ENCODE measurements at places on chromosomes 12 and 14.

- no peak for DNase-seq
Measured at GRCh38 chr12:98179151-98179550, 336.2 kb upstream of the TMPO start.

DNA sequence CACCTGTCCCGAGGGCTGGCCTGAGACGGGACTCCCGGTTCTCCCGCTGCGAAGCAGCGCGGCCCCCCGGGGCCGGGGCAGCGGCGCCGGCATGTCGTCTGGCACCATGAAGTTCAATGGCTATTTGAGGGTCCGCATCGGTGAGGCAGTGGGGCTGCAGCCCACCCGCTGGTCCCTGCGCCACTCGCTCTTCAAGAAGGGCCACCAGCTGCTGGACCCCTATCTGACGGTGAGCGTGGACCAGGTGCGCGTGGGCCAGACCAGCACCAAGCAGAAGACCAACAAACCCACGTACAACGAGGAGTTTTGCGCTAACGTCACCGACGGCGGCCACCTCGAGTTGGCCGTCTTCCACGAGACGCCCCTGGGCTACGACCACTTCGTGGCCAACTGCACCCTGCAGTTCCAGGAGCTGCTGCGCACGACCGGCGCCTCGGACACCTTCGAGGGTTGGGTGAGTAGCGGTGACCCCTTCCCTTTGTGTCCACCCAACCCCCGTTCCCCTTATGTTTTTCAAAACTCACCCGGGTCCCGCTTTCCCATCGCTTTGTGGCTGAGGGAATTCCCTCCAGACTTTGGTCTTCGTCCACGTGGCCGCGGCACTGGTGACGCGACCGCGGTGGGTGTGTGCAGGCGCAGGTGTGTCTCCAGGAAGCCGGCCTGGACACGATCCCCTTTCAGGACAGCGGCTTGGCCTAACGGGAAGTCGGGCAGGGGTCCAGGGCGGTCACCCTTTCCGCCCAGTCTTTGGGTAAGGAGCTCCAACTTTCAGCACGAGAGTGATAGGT, 826 bp downstream of the PRKCH start:
- no peak for DNase-seq

- no peak for DNase-seq
Measured at GRCh38 chr12:70052476-70052875, 190.8 kb upstream of the CNOT2 start.

GRCh38 chr12:43348221-43348620, 203.8 kb downstream of the ADAMTS20 start:
- no peak for DNase-seq

DNA sequence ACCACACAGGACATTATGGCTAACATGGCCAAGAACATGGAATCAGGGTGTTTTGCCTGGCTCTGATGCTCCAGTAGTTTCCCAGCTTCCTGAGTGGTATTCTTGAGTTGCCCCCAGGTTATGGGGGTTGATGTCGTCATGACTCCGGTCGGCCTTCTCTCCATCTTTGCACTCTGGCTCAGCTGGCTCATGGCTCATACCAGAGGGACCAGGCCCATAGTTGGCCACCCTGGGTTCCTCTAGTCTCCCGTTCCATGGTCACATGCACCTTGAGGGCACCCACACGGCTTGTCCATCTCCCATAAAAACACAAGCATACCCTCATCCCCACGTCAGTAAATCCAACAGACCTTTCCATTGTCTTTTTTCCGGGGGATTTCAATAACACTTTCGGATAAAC, 23.7 kb upstream of the MAPKAPK5 start:
- DNase-seq: no peak

- no peak for DNase-seq
Measured at GRCh38 chr14:37899365-37899764, 303.9 kb downstream of the TTC6 start.

DNA sequence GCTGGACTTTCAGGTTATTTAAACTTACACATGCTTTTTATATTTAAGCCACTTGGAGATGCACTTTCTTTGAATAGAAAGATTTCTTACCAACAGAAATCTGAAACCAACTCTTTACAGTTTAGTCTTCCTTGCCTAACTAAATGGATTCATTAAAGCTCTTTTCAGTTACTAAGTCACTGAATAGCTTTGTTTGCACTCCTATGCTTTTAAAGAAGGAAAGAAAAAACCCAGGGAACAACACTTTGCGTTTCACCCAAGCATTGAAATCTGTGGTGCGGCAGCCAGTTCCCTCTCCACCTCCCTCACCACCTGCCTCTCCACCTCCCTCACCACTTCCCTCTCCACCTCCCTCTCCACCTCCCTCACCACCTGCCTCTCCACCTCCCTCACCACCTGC, 70.3 kb downstream of the RIMBP2 start:
- DNase-seq: no peak

- DNase-seq: no peak
Measured at GRCh38 chr14:42961509-42961908, 1354.8 kb downstream of the LRFN5 start.

DNA sequence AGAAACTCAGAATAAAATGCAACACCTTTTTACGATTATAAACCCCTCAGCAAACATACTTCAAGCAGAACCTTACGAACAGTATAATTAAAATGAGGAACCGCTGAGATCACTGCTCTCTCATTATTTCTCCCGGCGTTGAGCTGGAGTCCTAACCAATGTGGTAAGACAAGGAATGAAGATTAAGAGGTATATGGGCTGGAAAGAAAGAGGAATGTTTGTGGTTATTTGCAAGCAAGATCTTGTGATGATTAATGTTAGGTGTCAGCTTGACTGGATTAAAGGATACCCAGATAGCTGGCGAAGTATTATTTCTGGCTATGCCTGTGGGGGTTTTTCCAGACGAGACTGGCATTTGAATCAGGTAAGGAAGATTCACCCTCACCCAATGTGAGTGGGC, 10.3 kb upstream of the ZNF84 start:
- DNase-seq: no peak

- DNase-seq: no peak
Measured at GRCh38 chr14:90345239-90345557, 13.5 kb upstream of the NRDE2 start.

DNA sequence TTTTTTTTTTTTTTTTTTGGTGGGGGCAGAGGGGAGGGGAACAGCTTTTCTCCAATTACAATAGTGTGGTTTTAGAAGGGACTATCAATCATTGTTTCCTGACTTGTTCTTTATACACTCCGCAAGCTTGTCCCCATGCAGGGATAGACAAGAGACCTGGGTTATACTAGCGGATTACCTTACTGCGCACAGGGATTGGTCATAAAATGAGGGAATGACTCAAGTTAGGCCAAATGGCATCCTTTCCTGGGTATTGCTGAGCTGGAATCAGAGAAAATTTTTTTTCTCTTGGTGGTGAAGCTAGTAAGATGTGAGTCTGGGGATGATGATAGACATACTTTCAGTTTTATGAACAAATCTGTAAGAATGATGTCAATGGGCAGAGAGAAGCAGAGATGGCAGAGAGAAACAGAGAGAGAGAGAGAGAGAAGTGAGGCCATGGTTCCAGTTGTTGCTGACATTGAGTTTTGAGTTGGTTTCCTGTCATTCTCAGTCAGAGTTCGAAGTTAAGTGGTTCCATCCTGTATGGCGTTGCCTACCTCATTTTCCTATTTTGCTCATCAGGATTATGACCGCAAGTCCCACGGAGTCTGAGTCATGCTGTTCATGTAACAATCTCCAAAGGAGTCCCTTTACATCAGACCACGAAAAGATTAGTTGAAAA, 59.1 kb upstream of the OTOGL start:
- DNase-seq: no peak

DNA sequence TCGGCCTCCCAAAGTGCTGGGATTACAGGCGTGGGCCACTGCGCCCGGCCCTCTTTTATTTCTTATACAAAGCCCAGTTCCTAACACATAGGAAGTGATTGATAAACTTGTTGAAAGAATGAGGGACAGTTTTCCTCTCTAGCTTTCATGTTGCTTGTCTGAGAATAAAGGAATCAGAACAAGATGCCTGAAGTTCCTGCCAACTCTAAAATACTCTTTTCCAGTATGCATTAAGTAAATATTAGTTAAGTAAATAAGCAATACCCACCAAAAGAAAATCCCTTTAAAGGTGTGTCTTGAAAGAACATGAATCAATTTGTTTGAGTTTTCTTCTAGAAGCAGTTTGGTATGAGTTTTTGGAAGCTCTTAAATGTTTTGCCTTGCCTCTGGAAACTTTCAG, 24.4 kb upstream of the CD27 start:
- no peak for DNase-seq

- no peak for DNase-seq
Measured at GRCh38 chr12:132874175-132874574, 13.2 kb downstream of the CHFR start.

DNA sequence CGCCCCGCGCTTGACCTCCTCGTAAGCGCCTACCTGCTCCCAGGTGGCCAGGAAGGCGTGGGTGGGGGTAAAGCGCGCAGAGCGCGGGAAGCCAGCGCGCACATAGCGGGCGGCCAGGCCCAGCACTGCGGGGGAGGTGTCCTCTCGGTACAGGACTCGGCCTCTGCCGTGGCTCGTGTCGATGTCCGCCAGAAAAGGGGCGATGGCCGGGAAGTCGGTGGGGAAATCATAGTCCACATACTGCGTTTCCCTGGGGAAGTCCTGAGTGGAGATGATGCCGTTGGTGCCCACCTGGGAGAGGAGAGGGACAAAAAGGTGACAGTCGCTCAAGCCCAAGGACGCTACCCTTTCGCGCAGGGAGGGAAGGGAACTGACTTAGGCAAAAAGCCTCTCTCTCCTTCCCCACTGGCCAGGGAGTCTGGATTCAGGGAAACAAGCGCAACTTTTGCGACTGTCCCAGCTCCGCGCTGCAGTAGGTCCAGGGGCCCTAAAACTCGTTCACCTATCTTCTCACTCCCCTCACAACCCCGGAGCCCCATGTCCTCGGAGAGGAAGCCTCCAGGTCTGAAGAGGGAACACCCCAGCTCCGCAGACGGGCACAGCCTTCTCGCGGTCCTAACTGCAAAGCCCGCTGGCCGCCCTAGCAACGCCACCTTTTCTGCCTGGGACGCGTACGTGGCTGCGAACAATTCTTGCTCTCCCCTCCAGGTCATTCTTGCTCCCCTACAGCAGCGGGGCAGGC, 815 bp downstream of the NID2 start:
- no peak for DNase-seq

DNA sequence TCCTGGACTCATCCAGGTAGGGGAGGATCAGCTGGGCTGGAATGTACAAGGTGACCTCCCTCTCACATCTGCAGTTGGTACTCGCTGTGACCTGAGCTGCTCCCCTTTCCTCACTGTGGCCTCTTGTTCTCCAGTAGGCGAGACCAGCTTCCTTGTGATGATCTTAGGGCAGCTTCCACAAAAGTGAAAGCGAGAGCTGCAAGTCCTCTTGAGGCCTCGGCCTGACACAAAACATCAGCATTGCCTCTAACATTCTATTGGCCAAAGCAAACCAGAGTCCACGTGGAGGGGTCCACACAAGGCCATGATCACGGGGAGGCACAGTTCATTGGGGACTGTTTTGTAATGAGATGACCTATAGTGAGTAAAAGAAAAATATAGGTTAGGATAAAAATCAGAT, 127.5 kb downstream of the SMOC1 start:
- DNase-seq: no peak

GRCh38 chr14:59482541-59483331, 1.5 kb downstream of the L3HYPDH start:
- no peak for DNase-seq

DNA sequence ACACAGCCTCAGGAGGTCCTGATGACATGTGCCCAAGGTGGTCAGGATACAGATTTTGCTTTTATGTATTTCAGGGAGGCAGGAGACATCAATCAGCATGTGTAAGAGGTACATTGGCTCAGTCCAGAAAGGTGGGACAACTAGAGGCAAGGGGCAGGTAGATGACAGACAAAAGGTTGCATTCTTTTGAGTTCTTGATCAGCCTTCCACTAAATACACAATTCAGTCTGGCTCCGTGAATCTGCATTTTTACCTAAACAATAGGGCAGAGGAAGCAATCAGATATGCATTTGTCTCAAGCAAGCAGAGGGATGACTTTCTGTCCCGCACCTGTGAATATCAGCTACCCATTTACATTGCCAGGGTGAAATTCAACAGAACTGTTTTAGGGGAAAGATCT, 178.6 kb downstream of the KSR2 start:
- DNase-seq: no peak

GRCh38 chr12:109127533-109128242, 11.3 kb downstream of the ACACB start:
- no peak for DNase-seq

DNA sequence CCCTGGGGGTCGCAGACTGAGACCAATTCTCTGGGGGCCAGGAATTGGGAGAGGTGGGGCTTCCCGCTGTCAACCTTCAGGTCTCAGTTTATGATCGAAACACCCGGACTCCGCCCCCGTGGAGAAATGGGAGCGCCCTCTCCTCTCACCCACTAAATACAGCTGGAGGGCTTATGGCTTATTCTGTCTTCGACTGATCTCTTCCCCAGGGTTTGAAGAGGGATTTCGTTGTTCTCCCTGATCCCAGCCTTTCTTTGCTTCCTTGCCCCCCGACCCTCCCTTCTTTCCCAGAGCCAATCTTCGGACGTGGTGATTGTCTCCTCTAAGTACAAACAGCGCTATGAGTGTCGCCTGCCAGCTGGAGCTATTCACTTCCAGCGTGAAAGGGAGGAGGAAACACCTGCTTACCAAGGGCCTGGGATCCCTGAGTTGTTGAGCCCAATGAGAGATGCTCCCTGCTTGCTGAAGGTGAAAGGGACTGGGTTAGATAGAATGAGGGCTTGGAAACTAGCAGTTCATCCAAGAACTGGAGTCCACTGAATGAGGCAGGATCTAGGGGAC, 607 bp downstream of the OS9 start:
- DNase-seq: no peak

GRCh38 chr12:31970199-31970598, 11.0 kb downstream of the RESF1 start:
- DNase-seq: no peak
